ENCODE measurements at places on chromosomes 16 and 17. TPM values are rescaled to one million over a fixed set of nuclear protein-coding genes. Genes with fewer than 3 reads are reported as not detected.

DNA sequence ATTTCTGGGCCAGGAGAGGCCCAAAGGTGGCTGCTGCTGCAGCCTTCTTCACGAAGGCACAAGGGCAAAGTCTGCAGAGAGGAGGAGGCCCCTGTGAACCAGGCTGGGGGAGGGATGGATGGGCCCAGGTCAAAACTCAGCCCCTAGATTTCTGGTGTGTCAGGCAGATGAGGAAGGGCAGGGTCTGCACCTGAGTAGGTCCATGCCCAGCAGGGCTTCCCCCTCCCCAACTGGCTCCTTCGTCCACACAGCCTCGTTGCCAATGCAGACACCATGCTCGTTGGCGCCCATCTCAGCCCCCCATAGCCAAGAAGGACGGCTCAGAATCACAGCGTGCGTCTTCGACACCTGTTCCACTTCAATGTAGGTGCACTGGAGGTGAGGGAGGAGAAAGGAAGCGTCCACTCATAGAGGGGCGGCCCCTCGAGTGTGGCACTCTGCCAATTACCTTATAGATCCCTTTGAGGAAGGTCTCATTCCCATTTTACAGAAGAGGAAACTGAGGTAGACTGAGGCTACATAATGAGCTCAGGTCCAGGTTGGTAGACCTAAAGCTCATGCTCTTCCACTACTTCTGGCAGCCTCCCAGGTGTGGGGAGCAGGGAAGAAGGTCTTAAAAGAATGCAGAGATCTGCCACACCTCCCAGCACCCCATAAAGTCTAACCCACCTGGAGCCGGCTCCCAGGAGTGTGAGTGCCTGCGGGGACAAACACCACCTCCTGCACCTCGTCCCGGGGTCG is 902 bp downstream of the SCRN2 start:
- DNase-seq: no peak
- H3K4me1 ChIP-seq: peaks cover 23% of the 10 kb centered on the region
- H3K4me3 ChIP-seq: peak overlapping the region; percentile 98
- no peak overlapping the region for H3K27ac ChIP-seq
- peaks cover 4% of the 10 kb centered on the region for H3K36me3 ChIP-seq

GRCh38 chr16:15041271-15042004 is 14.4 kb downstream of the NTAN1 start:
- no peaks in the 10 kb centered on the region for H3K27me3 ChIP-seq
- peak overlapping the region; percentile 24 for H3K27ac ChIP-seq
- DNase-seq: no peak
- no peaks in the 10 kb centered on the region for H3K4me1 ChIP-seq

ZNF652 gene
- total RNA-seq: 40.6 TPM

- H3K27me3 ChIP-seq: peaks cover 2% of the 10 kb centered on the region
- no peak overlapping the region for H3K27ac ChIP-seq
- H3K36me3 ChIP-seq: no peaks in the 10 kb centered on the region
- H3K4me1 ChIP-seq: no peaks in the 10 kb centered on the region
- H3K4me3 ChIP-seq: no peak overlapping the region
Measured at GRCh38 chr17:80187515-80187941, 17.7 kb downstream of the CARD14 start.

DNA sequence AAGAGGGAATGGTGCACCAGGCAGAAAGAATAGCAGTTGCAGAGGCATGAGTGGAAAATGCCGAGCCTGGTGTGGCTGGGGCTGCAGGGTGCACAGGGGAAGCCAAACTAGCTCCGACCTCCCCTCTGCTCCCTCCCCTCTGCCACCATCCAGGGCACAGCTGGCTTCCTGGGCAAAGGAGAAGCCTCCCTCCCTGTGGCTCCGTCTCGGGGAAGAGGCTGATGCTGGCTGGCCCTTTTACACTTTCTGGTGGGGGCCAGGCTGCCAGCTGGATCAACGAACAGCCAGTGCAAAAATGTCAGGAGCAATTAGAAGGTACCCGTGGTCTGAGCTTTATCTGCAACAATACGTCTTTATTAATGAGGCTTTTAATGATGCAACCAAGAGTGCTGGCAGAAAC is 37.1 kb upstream of the KCNJ12 start:
- H3K27me3 ChIP-seq: no peaks in the 10 kb centered on the region
- no peak overlapping the region for H3K27ac ChIP-seq
- no peak for DNase-seq
- no peak overlapping the region for H3K4me3 ChIP-seq

GP2 gene
- total RNA-seq: not detected

MYH3 gene
- 5.8 TPM for total RNA-seq

DNA sequence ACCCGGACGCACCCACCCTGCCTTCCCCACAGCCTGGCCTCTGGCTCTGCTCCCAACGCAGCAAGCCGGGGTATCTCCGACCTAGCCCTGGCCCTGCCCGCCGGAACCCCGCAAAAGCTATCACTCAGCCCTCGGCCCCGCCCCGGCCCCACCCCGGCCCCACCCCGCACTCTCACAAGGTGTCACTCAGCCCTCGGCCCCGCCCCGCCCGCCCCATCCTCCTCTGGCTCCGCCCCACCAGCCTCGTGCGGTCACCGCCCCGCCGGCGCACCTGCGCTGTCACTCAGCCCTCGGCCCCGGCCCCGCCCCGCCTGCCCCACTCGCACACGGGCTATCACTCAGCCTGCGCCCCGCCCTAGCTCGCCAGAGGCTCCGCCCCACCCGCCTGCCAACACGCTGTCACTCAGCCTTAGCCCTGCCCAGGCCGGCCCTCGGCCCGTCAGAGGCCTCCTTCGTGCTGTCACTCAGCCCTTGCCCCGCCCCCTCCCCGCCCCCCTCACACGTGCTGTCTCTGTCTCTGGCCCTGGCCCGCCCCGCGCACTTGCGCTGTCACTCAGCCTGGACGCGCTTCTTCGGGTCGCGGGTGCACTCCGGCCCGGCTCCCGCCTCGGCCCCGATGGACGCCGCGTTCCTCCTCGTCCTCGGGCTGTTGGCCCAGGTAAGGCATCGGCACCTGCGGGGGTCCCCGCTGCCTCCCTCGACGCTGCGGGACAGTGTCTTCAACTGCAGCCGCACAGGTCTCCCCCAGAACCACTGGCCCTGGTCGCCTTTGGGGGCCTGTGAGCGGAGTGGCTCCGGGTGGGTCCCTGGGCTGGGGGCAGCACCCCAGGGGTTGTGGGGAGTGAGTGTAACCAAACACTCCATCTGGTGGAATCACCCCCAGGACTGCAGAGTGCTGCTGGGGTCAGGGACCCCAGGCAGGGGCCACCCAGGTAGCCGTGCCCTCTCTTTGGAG is at the start of gene CDH15:
TSS of gene CDH15 (plus strand) at position 533 of the 955 bp plus-strand sequence. CDS start at position 617, 84 bp downstream.
- no peak within 1 kb of the TSS for H3K27ac ChIP-seq
- peak; percentile 84 for DNase-seq
- no peaks in the 10 kb centered on the region for H3K36me3 ChIP-seq
- H3K4me1 ChIP-seq: peaks cover 13% of the 10 kb centered on the region
- peak within 1 kb of the TSS; percentile 66 for H3K4me3 ChIP-seq

- DNase-seq: no peak
- no peaks in the 10 kb centered on the region for H3K36me3 ChIP-seq
Measured at GRCh38 chr17:41417576-41418015, 6.8 kb downstream of the KRT37 start.

GRCh38 chr17:40075201-40075941 is 12.6 kb downstream of the THRA start:
- H3K4me1 ChIP-seq: peaks cover 29% of the 10 kb centered on the region
- H3K36me3 ChIP-seq: peaks cover 8% of the 10 kb centered on the region

DNA sequence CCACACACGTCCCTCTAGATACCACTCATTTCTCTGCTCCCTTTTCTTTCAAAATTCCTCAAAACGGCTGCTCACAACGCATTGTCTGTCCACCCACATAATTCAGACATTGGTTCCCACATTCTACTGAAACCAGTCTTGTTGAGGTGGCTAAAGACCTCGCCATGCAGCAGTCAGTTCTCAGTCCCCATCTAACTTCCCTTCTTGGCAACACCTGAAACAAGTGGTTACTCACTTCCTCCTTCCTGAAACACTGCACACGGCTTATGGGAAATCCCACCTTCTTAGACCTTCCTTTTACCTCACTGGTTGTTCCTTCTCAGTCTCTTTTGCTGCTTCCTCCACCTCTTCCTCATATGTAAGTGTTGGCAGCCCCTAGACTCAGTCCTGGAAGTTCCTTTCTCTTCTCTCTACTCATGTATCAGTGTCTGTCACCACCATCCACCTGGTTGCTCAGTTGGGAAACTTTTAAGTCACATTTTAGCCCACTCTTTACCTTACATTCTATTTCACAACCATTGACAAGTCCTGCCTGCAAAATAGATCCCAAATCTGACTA is 277.1 kb downstream of the CEP112 start:
- peaks cover 2% of the 10 kb centered on the region for H3K36me3 ChIP-seq
- H3K4me3 ChIP-seq: peak overlapping the region; percentile 8
- no peaks in the 10 kb centered on the region for H3K27me3 ChIP-seq
- H3K4me1 ChIP-seq: peaks cover 13% of the 10 kb centered on the region

GRCh38 chr16:64278196-64278595 is 843.7 kb downstream of the CDH11 start:
- H3K27me3 ChIP-seq: no peaks in the 10 kb centered on the region
- DNase-seq: no peak
- H3K36me3 ChIP-seq: no peaks in the 10 kb centered on the region
- H3K4me3 ChIP-seq: no peak overlapping the region

GRCh38 chr17:50199803-50200456 is 1.5 kb downstream of the COL1A1 start:
- peak overlapping the region; percentile 80 for H3K4me3 ChIP-seq
- H3K4me1 ChIP-seq: peaks cover 27% of the 10 kb centered on the region
- H3K36me3 ChIP-seq: no peaks in the 10 kb centered on the region
- DNase-seq: peak; percentile 46
- H3K27ac ChIP-seq: peak overlapping the region; percentile 41
- peaks cover 38% of the 10 kb centered on the region for H3K27me3 ChIP-seq

- H3K27ac ChIP-seq: peak overlapping the region; percentile 88
- H3K36me3 ChIP-seq: peaks cover 10% of the 10 kb centered on the region
- H3K4me1 ChIP-seq: peaks cover 19% of the 10 kb centered on the region
- H3K27me3 ChIP-seq: no peaks in the 10 kb centered on the region
Measured at GRCh38 chr16:75433732-75434413, 570 bp upstream of the CFDP1 start.

- no peaks in the 10 kb centered on the region for H3K36me3 ChIP-seq
- DNase-seq: no peak
- no peak overlapping the region for H3K27ac ChIP-seq
- peaks cover 5% of the 10 kb centered on the region for H3K4me1 ChIP-seq
- H3K27me3 ChIP-seq: peaks cover 2% of the 10 kb centered on the region
- H3K4me3 ChIP-seq: no peak overlapping the region
Measured at GRCh38 chr16:11604783-11605563, 18.3 kb upstream of the LITAF start.

DNA sequence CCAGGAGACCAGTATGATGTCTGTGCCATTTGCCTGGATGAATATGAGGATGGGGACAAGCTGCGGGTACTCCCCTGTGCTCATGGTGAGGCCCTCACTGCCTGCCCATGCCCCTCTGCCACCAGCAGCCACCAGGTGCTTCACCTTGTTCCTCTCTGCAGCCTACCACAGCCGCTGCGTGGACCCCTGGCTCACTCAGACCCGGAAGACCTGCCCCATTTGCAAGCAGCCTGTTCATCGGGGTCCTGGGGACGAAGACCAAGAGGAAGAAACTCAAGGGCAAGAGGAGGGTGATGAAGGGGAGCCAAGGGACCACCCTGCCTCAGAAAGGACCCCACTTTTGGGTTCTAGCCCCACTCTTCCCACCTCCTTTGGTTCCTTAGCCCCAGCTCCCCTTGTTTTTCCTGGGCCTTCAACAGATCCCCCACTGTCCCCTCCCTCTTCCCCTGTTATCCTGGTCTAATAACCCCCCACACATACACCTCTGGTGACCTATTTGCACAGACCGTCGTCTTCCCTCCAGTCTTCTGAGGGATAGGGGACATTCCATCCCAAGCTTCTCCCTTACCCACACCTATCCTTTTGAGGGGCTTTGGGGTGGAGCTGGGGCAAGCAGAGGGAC is 3.7 kb downstream of the PFN1 start:
- H3K27ac ChIP-seq: peak overlapping the region; percentile 94
- H3K4me1 ChIP-seq: peaks cover 72% of the 10 kb centered on the region
- peaks cover 2% of the 10 kb centered on the region for H3K27me3 ChIP-seq
- no peak for DNase-seq

- DNase-seq: no peak
- H3K4me3 ChIP-seq: no peak overlapping the region
- H3K27ac ChIP-seq: no peak overlapping the region
- no peaks in the 10 kb centered on the region for H3K27me3 ChIP-seq
- H3K4me1 ChIP-seq: peaks cover 28% of the 10 kb centered on the region
- H3K36me3 ChIP-seq: peaks cover 3% of the 10 kb centered on the region
Measured at GRCh38 chr16:74608944-74609343, 2.0 kb upstream of the GLG1 start.

Data from activated B cell treated with CpG ODN at 0.5 μM for 24 hours (primary cell).